ENCODE measurements at places on chromosomes 5 and 9.

DNA sequence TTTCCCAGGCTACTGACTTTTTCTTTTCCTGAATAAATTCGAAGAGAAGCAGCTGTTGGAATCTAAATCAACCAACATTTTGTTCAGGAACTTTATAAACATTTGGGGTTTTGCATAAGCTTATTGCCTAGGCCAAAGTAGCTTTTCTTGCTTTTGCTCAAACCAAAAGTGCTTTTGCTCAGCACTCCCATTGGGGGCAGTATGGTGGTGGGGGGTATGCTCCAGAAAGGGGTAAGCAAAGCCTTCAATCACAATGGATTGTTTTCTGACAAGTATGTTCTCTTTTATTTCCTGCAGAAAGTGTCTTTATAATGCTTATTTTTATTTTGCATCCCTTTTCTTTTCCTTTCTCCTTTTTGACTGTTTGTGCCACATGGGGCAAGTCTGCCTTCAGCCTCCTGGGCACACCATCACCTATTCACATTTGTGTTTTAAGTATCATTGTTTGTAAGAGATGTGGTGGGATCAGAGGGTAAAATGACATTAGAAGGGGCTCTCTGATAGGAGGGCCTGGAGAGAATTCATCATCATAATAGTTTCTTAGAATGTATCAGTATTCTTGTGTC is 86.0 kb downstream of the PRDM6 start:
- no peak for DNase-seq

- DNase-seq = no peak
These were observed 599.9 kb downstream of the ISL1 start for GRCh38 chr5:51983161-51983560.

DNA sequence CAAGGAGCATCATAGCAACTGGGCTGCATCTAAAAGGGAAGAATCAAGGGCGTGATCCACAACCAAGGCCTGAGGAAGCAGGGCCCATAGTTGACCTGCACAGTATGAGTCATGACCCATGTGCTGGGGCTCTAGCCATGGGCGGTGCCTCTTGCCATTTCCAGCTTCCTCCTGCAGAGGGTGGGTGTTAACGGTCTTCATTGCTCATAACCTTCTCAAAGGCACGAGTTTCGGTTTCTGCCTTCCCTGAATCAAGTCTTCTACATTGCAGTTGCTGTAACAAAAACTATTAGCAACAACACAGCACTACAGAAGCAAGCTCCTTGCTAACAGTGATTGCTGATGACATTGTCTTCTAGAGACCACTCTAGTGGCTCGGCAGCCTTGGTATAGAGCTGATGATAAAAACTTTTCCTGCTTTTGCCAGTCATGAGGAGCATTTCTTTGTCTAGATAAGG is 66.9 kb downstream of the CTSL start:
- DNase-seq = peak; percentile 85

DNA sequence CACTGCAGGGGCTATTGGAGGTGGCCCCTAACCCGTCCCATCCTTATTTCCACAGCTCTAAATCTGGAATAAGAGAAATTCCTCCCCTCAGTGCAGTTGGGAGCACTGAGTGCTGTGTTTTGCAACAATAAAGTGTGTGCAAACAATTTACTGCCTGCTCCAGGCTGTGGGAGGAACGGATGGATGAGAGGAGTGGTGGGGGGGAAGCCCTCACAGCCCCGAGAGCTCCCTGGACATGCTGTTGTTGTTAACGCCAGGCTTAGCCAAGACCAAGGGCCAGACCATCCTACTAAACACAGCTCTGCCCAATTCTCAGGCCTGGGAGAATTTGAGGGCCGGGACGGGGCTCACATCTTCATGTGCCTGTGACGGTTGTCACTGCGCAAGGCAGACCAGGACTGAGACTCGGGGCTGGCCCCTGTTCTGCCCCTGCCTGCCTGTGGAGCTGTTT is 200.2 kb downstream of the DAB2IP start:
- peak; percentile 75 for DNase-seq

GRCh38 chr9:113485761-113486115 is 22.2 kb downstream of the RGS3 start:
- no peak for DNase-seq

DNA sequence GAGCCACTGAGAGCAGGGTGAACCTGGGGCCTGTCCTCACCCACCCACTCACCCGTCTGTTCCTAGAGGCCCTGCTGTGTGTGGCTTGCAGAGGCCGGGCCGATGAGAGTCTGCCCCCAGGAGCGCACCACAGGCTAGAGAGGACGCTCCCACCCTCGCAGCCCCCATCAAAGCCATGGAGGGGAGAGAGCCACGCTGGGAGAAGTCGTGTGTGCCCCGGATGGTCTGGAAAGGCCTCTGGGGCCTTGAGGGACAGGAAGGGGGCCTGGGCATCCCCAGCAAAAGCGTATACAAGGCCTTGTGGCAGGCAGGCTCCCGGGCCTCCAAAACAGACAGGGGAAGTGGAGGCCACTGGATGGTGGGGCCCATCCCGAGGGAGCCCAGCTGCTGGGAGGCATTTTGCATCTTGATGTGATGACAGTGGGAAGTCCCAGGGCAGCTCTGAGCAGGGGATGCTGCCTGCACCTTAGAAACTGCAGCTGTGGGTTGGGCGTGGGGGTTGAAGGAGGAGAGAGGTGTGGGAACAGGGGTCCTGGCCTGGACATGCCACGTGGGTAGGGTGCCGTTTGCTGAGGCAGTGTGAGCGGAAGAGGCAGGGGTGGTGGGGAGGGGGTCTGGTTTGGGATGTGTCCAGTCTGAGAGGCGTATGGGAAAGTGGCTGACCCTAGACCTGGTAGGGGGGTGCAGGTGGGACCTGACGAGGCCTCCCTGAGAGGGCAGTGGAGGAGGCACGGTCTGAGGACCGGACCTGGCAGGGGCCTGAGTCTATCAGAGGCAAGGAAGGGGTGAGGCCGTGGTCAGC is 43.0 kb upstream of the NOTCH1 start:
- peak; percentile 45 for DNase-seq

Measured in right cardiac atrium (tissue), 5 donors.